ENCODE measurements at places on chromosomes 1 and 21.

DNA sequence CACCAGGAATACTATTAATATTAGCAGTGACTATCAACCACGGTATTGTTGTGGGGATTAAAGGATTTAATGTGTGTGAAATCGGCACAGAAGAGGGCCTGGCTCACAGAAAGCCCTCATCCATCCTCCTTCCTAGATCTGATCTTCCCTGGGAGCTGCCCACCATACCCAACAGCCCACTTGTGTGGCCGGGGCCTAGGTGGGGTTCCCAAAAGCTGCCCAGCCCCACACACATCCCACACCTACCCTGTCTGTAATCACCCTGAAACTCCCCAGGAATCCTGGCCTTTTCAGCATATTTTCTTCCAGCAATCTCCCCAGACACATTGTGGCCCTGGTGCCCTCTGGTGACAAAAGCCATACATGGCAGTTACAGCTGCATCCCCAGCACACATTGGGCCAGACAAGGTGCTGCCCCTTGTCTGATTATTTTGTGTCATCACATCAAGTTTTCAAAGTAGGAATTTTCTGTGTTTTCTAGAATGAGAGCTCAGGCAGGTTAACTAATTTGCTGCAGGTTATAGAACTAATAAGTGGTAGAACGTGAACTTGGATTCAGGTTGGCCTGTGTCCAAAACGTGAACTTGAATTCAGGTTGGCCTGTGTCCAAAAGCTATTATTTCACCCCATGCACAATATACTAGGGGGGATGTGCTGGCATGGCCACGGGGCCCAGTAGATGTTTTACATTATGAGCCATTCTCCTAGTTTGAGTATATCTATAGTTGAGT lies 5.3 kb upstream of the SLC6A9 start:
- peak; percentile 39 for DNase-seq

DNA sequence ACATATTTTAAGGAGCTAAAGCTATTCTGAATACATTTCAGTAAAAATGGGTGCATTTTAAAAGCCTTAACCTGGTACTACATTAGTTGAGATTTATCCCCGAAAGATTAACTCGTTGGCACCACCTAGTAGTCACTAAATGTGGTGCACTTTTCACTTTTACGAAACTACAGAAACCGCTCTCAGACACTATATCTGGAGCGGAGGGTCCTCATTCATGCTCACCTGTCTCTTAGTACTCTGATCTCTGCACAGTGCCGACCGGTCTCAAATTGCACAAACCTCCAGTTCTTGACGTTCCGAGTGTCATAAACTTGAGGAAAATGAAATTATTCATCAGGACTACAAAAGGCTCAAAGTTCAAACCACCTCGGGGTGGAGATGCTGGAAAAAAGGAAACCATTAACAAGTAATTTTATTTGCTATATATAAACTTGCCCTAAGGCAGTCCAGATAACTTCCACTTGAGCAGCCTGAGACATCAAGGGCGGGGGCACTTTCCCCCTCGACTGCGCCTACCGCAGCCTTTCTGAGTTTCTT lies 722 bp downstream of the LZIC start:
- no peak for DNase-seq

GRCh38 chr1:43691871-43692815 lies 15.2 kb upstream of the ST3GAL3 start:
- DNase-seq: no peak

- no peak for DNase-seq
Observed at GRCh38 chr1:40925834-40926410, 53.6 kb upstream of the CTPS1 start.

DNA sequence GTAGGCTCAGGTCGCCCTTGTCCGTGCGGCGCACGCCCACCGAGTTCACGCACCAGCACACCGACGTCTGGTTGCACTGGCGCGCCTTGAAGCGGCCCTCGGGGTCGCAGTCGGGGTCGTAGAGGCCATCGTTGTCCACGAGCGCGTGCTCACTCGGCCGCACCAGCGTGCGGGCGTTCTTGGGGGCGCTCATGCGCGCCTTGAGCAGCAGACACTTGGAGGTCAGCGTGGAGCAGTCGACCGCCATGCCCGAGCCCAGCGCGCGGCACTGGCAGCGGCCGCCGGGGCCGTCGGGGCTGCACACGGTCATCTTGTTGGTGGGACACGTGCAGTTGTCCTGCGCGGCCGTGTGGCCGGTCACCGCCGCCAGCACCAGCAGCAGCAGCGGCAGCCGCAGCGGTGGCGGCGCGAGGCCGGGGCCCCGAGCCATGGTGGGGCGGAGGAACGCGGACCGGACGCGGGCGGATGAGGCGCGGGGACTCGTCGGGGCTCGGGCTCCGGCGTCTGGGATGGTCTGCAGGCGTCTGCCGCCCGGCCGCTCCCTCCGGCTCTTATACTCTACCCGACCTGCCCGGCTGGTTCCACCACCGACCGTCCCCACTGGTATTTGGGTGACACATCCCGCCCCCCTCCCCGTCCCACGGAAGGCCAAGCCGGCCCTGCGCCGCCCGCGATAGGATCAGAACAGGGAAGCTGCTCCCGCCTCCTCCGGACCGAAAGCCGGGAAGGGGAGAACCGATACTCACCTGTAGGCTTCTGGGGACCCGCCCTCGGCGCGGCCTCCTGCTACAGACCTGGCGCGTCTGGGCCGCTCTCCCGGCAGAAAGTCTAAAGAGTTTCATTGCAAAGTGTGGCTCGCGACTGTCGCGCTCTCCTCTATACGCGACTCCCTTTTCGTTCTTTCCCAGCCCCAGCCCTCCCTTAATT lies at the start of gene TACSTD2:
Gene TACSTD2 (minus strand): TSS at position 526 of the 927 bp plus-strand sequence. CDS start 96 bp downstream, at position 430.
- no peak for DNase-seq

- no peak for DNase-seq
Observed at GRCh38 chr1:237740846-237741245, 149.9 kb downstream of the ZP4 start.

GRCh38 chr1:236161230-236161629 lies 18.9 kb downstream of the GPR137B start:
- no peak for DNase-seq

GRCh38 chr1:185823467-185823866 lies 89.3 kb downstream of the HMCN1 start:
- no peak for DNase-seq

DNA sequence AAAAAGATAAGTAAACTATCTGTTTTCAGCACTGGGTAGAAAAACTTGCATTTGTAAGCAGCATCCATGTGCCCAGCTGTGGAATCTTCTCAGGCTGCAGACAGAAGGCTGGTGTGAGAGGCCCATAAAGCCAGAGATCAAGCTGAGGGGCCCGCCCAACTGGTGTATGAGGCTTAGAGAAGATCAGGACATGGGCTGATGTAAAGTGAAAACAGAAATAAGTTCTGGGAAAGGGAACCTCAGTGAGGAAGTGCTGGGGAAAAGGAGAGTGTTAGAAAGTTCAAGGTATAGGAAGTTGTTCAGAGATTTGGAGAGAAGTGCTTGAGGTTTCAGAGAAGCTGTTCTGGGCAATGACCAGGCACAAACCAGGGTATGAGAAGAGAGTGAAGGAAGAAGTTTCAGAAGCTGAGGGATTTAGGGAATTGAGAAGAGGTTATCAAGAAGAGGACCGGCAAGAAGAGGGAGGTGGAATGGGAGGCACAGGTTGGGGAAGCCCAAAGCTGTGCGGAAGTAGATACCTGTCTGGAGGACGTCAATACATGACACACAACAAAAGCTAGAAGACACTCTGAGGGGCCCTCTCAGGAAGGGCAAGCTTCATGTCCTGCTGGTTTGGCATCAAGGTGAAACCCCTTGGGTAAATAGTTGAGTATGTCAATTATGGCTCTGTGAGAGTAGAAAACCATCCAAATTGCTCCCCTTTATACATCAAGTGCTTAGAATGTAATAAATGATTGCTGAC lies 2.7 kb upstream of the CD5L start:
- DNase-seq: no peak

DNA sequence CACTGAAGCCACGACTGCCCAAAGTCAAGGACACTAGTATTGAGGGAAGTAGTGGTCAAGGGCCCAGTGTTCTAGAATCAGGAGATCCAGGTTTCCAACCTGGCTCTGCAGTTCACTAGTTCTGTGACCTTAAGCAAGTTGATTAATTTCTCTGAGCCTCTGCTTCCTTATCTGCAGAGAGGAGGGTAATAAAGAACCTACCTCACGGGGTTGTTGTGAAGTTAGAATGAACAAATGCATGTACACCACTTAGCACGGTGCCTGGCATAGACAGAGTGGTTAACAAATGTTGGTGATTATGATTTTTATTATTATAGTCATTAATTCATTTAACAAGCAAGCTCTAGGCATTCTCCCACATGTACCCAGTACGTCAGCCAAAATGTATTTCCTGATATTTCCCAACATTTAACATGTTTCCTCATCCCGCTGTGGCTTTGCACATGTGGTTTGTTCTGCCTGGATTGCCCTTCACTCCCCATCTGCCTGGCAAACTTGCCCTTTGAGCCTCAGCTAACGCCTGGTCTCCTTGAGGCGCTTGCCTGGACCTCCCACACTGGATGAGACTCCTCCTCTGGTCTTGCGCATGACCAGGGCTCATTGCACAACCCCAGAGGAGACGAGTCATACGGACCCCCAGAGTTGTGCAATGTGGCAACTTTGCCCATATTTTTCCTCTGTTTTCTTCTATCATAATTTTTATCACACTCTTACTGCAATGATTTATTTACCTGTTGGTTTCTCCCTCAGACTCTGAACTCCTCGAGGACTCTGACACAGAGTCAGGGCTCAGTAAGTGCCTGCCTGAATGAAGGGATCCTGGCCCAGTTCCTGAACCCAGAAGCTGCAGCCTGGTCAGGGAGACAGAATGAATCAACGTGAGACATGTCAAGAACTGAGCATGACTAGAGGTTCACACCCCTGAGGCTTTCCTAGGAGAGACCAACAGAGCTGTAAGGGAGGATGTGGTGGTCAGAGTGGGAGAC lies 20.7 kb upstream of the MFSD2A start:
- no peak for DNase-seq

DNA sequence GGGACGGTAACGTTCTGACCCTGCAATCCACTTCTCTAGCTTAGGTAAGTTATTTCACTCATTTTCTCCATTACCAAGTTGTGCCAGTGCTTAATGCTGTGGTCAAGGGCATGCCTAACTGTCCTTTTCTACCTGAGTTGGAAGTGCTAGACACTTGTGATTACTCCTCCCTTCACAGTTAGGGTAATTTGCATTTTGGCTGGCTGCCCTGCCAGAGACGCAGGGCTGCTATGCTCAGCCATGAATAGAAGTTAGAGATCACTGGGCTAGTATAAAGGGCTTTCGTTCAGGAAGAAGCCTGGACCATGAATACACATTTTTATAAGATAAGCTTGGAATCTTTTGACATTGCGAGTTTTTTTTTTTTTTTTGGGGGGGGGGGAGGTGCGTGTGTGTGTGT lies 633.2 kb upstream of the NEGR1 start:
- no peak for DNase-seq

GRCh38 chr1:97006044-97006661 lies 284.6 kb downstream of the PTBP2 start:
- no peak for DNase-seq

DNA sequence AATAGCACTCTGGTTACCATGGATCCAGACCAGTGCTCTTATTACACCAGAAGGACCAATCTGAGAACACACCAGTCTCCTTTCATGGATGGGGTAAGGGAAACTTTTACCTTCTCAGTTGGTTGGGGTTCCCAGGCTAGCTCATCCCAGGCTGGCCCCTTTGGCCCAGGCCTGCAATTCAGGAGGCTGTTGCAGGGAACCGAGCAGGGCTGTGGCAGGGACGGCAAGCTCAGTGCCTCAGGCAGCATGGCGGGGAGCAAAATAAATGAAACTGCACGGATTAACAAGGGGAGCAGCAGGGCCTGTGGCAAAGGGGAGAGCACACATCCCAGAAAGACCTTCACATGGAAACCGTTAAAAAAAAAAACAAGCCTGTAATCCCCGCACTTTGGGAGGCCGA lies 57.0 kb downstream of the DMRTB1 start:
- no peak for DNase-seq

- no peak for DNase-seq
Observed at GRCh38 chr1:158952416-158952815, 21.1 kb downstream of the PYHIN1 start.

GRCh38 chr1:223667484-223668182 lies 2.1 kb upstream of the CAPN8 start:
- DNase-seq: no peak

GRCh38 chr1:242877229-242877628 lies 352.7 kb upstream of the PLD5 start:
- no peak for DNase-seq

DNA sequence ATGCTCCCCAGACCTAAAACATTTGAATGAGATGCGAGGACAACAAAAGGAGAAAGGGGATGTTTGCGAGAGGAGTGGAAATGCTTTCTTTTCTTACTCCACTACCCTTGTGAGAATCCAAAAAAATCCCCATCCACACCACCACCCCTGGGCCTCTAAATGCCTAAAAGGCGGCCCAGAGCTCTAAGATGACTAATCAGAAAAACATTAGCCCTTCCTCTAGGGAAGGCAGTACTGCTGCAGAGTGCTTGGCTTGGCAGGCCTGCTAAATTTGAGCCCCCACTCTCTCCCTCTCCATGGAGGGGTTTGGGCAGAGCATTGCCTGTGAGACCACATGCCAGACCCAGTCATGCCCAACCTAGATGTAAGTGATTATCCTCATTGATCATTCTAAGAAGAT lies 347.9 kb downstream of the USH2A start:
- no peak for DNase-seq

GRCh38 chr1:156943756-156944155 lies 23.3 kb downstream of the LRRC71 start:
- no peak for DNase-seq
